CD8-positive, alpha-beta T cell (primary cell): ENCODE measurements at places on chromosomes 4 and X.

DNA sequence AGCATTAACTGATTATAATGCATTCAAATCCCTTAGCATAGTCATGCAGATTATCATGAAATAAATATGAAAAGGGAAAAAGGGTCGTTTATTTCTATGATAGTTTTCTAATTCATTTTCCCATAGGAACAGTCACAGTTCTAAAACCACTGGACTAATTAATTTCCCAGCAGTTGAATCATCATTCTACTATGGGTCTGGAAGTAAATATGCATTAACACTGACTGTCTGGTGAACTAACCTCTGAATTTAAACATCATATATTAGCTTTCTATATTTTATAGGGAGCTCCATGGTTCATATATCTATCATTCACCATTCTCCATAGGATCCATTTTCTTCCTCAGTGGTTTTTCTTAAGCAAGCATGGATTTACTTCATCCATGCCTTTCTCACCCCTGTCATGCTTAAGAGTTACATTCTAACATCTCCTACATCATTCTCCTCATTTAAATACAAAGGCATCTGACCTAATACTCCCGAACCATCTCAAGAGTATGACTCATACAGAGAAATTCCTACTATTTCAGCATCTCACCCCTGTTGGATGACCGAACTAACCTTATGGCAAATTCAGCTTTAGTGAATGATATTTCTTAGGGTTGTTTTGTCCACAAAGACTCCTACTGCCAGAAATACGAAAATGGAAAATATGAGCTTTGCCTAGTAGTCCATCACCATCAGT, 198.7 kb upstream of the ADAMTS3 start:
- no peak for DNase-seq

GRCh38 chr4:121076416-121076815, 4.1 kb upstream of the NDNF start:
- DNase-seq: no peak

GRCh38 chr4:80136270-80136669, 61.0 kb upstream of the PRDM8 start:
- DNase-seq: no peak

DNA sequence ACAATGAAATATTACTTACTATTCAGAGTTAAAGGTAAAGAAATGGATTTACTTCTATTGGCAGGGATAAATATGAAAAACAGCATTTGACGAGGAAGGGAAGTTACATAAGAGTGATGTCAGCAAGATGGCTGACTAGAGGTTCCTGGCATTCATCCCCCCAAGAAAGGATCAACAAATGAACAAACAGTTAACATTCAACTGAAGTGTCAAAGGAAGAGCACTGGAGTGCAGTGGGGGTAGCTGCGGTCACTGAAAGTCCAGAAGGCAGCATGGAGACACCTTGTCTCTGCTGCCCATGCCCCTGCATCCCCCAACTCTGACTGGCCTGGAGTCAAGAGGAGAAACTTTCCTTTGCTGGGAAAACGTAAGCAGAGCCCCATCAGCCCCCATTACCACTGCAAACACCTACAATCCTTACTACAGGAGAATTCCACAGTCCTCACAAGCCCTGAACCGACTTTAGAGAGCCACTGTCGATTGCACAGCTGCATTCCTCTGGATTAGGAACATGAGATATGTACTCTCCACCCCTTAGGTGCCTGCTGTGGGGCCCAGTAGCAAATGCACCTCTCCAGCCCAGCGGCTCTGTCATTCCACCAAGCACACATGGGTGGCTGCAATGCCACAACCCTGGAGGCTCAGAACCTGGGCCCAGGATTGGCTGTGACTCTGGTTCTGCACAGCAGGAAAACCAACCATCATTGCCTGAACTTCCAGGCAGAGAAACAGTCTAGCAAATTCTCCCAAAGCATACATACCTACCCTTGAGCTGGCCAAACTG, 79.5 kb downstream of the CBR4 start:
- DNase-seq: no peak

DNA sequence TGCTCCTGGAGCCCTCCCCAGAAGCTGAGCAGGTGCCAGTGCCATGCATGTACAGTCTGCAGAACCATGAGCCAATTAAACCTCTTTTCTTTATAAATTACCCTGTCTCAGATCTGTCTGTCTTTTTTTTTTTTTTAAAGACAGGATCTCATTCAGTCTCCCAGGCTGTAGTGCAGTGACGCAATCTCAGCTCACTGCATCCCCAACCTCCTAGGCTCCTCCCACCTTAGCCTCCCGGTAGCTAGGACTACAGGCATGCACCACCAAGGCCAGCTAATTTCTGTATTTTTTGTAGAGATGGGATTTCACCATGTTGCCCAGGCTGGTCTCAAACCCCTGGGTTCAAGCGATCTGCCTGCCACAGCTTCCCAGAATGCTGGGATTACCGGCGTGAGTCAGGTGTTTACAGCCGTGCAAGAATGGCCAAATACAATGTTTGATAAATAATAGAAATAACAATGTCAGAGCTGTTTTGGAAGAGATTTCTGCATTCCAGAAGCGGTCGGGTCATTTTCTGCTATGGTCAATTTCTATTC, 68.8 kb downstream of the SLC2A9 start:
- no peak for DNase-seq

GRCh38 chr4:119627267-119628255, 1.0 kb downstream of the PDE5A start:
- DNase-seq: peak; percentile 69

- no peak for DNase-seq
Observed at GRCh38 chr4:185196437-185196836, 7.4 kb downstream of the CFAP97 start.

DNA sequence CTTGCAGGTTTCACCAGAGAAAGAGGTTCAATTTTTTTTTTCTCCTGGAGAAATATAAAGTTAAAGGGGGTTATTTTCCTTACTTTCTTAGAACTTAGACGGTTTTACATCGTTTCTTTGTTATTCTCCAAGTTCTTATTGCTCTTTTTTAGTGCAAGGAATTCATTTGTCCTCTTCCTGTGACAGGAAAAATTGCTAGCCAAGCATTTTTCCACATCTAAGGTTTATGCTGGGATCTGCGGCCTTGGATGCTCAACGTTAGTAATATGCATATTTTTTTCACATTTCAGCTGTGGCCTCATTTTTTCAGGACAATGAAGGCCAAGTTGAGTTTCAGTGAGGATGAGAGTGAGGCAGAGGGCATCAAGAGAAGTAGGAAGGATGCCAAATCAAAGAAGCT, 948.9 kb downstream of the PCDH19 start:
- no peak for DNase-seq
